ENCODE measurements at places on chromosomes 7 and 10. TPM values are rescaled to one million over a fixed set of nuclear protein-coding genes. Genes with fewer than 3 reads are reported as not detected.

Gene HSPA12A
- total RNA-seq, result 1.5 TPM

Gene AKR1B15
- not detected for total RNA-seq

Gene USP54
- total RNA-seq, result 35.4 TPM

Gene PTPRN2
- 0.11 TPM for total RNA-seq

Gene ATAD1
- 48.6 TPM for total RNA-seq

- no peak for DNase-seq
These were observed 163.9 kb upstream of the CDK1 start for GRCh38 chr10:60614363-60614762.
